Osteocyte (in vitro differentiated cells): ENCODE measurements at places on chromosomes 5 and 9.

DNA sequence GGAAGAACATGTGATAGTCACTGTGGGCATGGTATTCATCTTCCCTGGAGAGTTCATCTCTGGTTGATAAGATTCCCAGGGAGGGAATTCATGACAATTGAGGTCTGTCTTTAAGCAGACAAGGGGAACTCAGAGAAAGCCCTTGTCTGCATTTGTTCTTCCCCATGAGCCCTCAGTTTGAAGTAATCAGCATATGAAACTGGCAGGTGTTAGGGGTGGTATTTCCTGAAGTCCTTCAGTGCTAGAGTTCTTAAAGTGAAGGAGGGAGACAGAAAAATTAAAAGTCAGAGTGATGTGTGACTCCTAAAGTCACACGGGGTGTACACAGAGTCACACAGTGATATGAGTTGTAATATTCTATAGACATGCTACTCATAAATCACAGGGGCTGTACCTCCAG lies 60.6 kb upstream of the SYK start:
- DNase-seq = no peak

DNA sequence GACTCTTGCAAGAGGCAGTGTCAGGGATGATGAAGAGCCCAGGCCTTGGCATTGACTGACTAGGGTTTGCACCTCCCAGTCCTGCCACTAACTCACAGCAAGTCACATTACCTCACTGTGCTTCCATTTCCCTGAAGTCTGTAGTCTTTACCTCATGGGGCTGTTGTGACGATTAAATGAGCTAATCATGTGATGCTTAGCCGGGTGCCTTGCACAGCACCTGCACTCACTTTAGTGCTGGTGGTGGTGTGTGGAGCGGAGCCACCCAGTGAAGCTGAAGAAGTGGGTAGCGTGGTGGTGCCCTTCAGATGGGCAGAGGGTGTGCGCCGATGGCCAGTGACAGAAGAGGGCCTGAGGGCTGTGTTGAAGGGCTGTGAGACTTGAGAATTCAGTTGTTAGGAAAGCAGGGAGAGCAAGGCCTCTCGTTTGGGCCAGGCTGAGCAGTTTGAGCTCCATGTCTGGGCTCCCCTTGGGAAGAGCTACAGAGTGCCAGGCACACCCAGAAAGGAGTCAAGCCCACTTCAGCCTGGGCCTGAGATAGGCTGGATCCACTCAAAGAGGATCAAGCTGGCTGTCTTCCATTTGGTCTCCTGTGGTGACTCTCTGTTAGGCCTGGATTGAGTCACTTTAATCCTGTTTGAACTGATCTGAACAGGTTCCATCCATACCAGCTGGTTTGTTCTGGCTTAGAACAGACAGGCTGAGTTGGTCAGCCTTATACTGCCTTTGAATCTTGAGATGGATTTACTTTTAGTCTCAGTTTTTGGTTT lies 42.5 kb downstream of the RALGPS1 start:
- DNase-seq = peak; percentile 51

GRCh38 chr5:71974165-71974564 lies 133.1 kb upstream of the MAP1B start:
- no peak for DNase-seq

DNA sequence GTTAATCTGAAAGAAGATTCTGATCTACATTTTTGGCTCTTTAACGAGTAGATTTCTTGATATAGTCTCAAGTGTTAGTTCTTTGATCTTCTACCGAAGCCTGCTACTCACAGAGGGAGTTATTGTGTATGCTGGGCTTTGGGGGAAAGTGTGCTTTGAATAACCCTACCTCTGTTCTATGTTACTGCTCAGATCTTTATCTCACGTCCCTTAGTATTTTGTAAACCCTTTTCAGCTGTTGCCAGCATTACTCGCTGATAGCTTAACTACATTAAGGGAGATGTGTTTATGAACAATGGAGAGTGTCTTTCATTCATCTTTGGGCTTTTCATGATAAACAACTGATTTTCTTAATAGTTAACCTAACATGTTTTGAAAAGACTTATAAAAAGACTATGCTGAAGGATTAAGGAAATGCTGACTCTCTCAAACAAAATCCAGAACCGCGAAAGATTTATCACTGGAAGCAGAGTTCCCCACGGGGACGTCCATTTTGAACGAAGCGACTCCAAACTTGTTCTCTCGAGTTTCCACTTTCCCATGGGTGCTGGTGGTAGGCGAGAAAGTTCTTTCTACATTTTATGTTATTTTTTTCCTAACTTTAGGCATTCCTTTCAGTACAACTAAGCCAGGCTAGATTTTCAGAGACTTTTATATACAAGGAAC lies 27.9 kb upstream of the ALDH1A1 start:
- no peak for DNase-seq

DNA sequence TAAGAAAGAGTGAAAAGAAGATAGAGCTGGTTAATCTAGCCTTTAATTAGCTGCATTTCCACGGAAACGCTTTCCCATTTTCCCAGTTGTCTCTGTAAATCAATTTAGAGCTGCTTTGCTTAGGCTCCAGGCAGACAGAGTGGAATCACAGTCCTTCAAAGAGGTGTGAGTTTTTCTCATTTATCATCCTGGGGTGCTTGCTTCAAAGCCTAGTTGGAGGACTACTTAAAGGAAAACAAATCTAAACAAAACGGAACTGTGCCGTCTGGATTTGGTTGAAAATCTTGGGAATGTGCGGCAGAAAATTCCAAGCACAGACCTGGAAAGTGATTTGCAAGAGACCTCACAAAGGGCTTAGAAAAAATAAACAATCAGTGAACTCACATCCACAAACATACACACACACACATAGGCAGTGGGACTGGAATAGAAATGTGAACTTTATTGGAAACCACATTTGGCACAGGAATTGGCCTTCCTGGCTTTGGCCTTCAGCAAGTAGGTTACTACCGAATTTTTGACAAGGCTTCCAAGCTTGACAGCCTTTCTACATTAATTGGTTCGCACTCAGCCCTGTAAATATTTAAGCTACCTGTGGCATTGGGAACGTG lies 235.2 kb upstream of the SLC24A2 start:
- DNase-seq = no peak

DNA sequence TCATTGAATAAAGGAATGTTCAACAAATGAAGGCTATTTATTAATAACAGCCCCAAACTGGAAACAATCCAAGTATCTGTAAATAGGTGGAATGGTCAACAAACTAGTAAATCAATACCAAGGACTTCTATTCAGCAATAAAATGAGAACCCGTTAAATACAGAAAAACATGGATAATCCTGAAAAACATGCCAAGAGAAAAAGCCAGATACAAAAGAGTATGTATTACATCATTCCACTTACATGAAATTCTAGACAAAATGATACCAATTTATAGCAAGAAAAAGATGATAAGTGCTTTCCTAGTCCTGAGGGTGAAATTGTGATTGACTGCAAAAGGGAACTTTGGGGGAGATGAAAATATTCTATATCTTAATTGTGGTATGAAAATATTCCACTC lies 3.1 kb downstream of the PJA2 start:
- DNase-seq = no peak

- DNase-seq = no peak
Observed at GRCh38 chr5:10700516-10700915, 60.5 kb downstream of the DAP start.

DNA sequence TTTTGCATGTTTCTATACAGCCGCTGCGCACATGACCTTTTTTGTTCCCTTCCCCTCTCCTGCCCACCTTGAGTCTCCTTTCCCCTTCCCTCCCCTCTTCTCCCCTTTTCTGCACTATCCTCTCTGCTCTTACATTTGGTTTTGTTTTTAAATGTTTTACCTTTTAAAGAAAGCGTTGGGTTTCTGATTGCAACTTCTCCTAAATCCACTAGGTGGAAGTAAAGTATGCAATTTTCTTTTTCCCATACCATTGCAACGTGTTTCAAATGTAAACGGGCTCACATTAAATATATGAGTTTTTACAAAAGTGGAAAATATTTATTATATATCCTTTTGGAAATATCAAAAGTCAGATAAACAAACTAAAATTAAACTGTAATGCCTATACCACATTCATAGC lies 500.9 kb downstream of the DIRAS2 start:
- no peak for DNase-seq

DNA sequence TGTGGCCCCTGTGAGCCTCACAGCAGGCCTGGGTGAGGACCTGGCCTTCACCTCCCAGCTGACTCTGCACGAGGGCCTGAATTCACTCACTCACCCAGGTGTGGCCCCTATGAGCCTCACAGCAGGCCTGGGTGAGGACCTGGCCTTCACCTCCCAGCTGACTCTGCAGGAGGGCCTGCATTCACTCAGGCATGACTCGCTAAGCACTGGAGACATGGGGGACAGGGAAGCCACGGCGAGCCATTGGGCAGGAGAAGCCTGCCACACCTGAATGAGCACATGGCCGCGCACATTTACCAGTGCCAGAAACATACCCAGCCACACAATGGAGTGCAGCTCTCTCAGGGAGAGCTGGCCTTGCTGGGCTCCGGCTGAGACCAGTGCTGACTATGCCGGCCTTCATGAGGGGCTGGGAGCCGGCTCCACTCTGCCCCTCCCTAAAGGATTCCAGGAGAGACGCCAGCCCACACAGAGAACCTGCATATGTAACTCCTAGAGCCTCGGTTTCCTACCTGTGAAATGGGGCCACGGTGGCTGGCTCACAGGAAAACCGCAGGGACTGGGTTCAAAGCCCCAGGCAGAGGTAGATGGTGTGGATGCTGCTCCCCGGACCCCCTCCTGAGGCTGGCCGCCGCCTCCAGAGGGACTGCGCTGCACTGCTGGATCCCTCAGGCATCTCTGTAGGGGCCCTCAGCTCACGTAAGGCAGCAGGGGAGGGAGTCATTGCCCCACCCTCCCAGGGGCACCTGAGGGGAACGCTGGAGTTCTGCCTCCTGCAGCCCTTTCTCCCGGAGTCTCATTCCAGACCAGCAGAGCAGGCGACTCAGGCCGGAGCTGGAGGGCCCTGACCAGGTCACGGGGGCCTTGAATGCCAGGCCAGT lies 7.2 kb downstream of the ADAMTS2 start:
- DNase-seq = no peak

GRCh38 chr5:68740226-68740910 lies 353.4 kb upstream of the SLC30A5 start:
- DNase-seq = no peak

DNA sequence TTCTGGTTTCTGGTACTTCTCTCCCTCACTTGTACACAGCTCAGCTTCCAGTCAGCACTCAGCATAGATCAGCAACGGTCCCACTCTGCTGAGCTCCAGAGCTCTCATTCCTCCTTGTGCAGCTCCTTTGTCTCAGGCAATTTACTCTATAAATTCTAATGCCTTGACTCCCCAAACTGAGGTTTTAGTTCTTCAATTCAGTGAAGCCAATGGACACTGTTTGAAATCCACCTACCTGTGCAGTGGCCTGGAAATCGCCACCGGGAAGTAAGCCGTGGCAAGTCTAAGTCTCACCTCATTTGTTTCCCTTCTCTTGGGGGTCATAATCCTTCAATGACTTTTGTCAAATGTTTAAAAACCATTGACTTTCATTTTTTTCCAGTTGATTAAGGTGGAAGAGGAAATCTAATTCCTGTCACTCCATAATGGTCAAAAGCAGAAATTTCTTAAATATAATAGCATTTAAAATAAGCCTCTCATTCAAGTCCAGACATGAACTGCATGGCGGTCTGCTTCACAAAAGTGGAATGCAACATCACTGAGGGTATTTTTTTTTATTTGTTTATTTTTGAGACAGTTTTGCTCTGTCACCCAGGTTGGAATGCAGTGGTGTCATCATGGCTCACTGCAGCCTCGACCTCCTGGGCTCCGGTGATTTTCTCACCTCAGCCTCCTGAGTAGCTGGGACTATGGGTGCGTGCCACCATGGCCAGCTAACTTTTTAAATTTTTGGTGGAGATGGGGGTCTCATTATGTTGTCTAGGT lies 79.6 kb downstream of the C7 start:
- DNase-seq = no peak

- no peak for DNase-seq
Observed at GRCh38 chr9:109574061-109574882, 76.2 kb upstream of the PTPN3 start.

GRCh38 chr9:88076286-88077070 lies 61.8 kb downstream of the SPATA31C2 start:
- DNase-seq = no peak

- no peak for DNase-seq
Observed at GRCh38 chr5:61578858-61579503, 246.9 kb downstream of the ZSWIM6 start.

DNA sequence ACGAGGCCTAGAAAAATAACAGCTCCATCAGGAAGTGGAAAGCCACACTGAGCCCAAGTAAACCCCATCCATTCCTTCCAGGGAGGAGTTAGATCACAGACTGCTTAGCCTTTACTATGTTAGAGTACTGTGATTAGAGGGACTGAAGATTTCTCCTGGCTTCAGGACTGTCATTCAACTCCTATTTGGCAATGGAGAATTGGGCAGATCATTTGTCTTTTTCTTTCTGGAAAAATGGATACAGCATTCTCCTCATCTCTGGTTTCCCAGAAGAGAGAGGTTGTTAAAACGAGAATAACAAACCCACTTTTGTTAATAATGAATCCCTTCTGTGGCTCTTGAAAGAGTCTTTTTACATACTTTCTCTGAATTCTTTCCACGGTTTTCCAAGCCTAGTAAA lies 150.4 kb downstream of the GABRB2 start:
- DNase-seq = no peak

GRCh38 chr5:81912933-81913332 lies 58.9 kb upstream of the ATG10 start:
- no peak for DNase-seq

DNA sequence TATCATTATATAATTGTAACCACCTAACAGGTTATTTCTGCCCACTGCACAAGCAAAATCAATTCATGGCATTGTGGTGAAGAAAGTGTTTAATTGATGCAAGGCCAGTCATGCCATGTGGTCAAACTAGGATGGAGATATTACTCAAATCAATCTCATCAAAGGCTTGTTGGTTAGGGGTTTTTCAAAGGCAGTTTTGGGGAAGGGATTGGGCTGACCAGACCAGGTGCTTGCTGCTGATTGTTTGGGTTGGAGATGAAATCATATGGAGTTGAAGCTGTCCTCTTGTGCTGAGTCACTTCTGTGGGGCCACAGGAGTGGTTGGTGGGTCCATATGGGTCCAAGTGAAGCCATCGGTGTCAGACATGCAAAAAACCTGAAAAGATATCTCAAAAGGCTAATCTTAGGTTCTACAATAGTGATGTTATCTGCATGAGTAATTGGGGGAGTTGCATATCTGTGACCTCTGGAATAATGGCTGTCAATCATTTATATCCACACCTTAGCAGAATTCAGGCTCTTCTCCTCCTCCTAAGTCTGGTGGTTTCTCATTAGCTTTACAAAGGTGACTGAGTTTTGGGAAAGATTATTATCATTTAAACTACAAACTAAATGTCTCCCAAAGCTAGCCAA lies 44.9 kb downstream of the HMGCS1 start:
- DNase-seq = no peak

- no peak for DNase-seq
Observed at GRCh38 chr9:18979367-18979766, 53.6 kb downstream of the SAXO1 start.

- DNase-seq = no peak
Observed at GRCh38 chr5:33311893-33312292, 128.9 kb upstream of the TARS1 start.

GRCh38 chr5:95686651-95687050 lies 3.9 kb upstream of the SPATA9 start:
- DNase-seq = no peak
